ENCODE measurements at places on chromosomes 6 and 20.

DNA sequence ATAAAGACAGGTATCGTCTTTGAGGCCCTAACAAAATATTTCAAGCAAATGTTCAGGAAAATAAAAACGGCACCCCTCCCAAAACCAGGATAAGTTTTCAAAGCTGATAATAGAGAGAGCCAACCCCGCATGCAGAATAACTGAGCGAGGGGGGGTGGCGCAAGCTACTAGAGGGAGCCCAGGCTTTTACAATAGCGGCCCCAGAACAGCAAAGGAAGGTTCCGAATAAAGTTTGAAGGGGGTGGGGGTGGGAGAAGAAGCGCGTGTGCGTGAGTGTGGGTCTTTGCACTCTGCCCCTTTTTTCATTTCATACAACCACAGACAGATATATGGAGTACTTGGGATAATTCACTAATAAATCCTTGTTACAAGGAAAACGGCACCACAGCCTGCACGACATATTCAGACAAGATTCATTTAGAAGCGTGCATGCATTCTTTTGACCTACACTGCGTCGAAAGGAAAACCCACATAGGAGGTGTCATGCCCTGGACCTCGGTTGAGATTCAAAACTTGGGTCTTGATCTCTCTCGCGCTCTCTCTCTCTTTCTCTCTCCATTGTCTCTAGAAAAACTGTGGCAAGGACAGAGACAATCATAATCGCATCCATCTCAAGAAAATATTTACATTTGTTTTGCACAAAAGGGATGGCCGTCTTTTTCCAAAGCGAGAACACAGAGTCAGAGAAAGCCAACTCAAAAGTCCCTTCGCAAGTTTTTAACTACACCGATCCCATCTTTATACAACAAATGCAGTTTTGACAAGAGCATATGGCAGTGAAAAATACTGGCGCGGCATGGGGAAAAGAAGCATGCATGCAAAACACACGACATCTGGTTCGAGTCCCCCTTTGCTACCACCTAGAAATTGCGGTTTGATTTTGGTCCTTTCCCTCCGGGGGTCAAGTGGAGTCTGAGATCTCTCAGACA lies 1.6 kb downstream of the OLIG3 start:
- no peak for DNase-seq

- no peak for DNase-seq
Observed at GRCh38 chr6:118876198-118876597, 17.8 kb upstream of the ASF1A start.

DNA sequence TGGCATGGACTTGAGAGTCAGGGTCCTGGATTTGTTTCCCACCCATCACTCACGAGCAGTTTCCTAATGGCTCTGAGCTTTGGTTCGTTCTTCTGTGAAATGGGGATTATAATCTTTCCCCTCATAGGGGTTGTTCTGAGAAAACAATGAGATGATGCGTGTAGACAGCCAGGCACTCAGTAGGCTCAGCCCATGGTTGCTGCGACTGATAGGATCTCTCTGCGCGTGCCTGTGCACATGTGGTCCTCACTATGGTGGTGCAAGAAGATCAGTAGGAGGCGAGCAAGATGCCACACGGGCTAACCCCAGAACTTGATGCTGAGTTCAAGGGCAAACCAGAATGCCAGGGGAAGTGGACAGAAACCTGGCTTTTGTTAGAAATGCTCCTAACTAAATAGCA lies 153.5 kb upstream of the KCNG1 start:
- DNase-seq: no peak

GRCh38 chr6:28974505-28974904 lies 30.6 kb downstream of the ZNF311 start:
- DNase-seq: no peak

DNA sequence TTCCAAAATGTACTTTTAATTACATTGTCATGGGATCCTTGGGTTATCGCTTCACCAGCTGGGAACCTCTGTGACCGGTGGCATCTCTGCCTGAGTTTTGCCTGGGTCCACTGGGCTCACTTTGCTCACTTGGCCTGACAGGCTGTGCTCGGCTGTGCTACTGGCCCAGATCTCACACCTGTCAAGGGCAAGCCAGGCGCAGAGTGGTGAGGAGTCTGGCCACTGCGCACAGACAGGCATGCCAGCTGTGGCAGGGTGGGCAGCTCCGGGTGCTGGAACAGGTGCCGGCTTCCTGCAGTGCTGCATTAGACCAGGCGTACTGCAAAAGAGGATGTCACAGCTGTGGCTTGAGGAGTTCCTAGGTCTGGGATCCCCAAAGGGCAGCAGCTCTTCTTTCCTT lies 489.8 kb downstream of the TENT5A start:
- no peak for DNase-seq

GRCh38 chr6:110563711-110564110 lies 87.3 kb upstream of the SLC22A16 start:
- DNase-seq: no peak

- no peak for DNase-seq
Observed at GRCh38 chr20:57699395-57699794, 10.4 kb downstream of the PMEPA1 start.

GRCh38 chr20:13700761-13701160 lies 62.0 kb upstream of the TASP1 start:
- no peak for DNase-seq

- no peak for DNase-seq
Observed at GRCh38 chr6:130888246-130888645, 61.0 kb downstream of the SMLR1 start.

DNA sequence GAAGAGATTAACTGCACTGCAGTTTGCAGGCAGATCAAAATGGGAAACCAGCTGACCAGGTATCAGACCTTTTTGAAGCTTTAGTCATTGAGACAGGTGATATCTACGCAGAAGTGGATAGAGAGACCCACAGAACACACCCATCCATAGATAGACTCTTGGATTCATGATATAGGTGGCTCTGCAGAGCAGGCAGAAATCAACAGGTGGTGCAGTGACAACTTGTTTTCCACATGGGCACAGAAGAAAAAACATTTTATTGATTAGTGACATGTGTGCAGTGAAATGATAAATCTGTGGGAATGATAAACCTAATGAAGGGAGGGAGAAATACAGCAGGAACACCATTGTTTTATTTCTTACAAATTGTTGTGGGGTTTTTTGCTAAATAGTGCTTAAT lies 45.2 kb downstream of the NUDT3 start:
- no peak for DNase-seq

GRCh38 chr6:2126351-2126750 lies 119.1 kb downstream of the GMDS start:
- no peak for DNase-seq

DNA sequence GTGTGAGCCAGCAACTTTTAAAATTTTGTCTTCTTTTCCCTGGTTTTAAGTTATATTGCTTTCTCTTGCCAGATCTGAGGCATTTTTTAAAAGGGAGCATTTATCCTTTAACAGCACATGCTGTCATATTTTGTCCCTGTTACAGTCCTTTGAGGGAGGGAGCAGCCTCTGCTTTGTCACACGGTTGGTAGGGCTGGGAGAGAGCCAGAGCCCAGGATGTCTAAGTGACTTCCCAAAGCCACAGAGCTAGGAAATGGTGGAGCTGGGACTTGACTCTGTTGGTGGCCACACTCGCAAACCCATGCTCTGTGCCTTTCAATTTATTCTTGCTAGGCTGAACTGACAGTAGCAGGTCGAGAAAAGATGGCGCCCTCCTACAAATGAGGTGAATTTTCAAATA lies 80.4 kb upstream of the IYD start:
- no peak for DNase-seq

- DNase-seq: no peak
Observed at GRCh38 chr6:6920987-6921313, 186.8 kb upstream of the RREB1 start.

DNA sequence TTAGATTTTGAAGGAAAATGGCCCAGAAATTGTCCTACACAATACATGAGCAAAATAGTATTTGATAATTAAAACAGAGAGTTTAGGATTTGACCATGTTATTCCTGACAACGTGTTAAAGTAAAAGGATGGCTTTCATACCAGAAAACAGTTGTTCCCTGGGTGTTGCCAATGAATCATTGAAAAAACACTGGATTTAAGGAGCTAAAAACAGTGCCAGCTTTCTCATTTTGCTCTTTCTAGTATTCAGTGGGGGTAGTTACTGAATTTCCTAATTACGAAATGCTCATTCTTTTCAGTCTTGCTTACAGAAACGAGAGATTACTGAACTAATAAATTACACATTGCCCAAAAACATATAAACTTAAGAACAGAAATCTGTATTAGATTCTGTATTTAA lies 26.6 kb upstream of the SNAP91 start:
- DNase-seq: no peak

DNA sequence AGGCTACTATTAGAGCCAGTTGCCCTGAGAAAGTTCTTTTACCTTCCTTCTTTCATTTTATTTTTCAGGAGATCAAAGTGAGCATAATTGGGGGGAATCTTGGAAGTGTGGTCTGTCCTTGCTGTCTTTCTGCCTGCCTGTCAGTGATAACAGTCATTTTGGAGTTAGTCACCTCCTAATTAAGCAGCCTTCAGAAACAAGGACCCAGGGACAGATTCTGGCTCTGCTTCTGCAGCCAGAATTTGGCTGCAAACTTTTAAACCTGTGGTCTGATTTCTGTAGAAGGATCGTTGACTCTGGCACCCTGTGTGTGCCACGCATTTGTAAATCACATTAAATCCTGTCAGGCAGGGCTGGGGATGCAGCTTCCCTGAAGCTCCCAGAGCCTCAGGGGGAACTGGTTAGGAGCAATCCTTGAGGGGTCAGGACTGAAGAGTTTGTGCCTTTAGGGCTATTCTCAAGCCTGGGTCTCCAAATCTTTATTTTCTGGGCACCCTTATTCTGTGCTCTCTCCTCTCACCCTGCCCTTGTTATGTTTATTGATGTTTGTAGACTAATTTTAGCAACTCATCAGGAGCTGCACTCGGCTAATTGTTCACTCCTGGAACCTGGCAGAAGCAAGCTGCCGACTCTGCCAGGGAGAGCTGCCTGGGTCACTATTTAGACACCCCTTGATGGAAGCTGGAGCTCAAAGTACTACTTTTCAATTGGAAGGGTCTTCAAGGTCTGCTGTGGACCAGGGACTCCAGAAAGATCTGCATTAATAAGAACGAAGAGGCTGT lies 6.8 kb downstream of the NOX3 start:
- no peak for DNase-seq

DNA sequence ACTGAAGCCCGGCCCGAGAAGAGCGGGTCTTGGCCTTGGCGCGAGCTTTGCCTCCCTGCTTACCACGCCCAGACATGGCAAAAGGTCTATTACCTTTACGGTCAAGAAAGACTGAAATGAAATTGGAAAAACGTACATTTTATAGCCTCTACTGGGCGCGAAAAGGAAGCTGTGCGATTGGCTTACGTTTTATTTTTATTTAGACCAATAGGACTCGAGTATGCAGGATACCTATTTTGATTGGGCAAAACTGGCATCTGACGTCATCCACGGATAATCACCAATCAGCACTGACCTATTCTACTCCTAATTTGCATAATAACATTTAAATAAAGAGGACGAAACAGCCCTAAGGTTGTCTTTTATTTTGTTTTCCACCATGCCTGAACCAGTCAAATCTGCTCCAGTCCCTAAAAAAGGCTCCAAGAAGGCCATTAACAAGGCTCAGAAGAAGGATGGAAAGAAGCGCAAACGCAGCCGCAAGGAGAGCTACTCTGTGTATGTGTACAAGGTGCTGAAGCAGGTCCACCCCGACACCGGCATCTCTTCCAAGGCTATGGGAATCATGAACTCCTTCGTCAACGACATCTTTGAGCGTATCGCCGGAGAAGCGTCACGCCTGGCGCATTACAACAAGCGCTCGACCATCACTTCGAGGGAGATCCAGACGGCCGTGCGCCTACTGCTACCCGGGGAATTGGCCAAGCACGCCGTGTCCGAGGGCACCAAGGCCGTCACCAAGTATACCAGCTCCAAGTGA lies 97.4 kb downstream of the OR2B2 start:
- peak; percentile 65 for DNase-seq

- no peak for DNase-seq
Observed at GRCh38 chr6:131290955-131291354, 155.7 kb downstream of the AKAP7 start.

DNA sequence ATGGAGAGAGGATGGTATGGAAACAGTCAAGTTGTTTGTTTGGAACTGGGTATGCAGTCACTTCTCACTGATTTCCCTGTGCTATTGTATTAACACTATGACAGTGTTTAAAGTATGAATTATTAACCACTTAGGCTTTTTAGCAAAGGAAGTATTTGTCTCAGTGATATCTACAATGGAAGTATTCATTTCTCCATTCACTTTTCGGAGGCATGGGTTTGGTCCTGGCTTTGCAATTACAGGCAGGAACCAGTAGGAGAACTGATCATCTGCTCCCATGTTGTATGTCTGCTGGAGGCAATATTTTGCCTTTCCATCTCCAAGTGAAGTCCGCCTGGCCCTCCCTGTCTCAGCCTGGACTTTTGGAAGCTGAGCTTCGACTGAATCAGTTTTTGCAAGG lies 30.6 kb upstream of the EXOC2 start:
- no peak for DNase-seq

DNA sequence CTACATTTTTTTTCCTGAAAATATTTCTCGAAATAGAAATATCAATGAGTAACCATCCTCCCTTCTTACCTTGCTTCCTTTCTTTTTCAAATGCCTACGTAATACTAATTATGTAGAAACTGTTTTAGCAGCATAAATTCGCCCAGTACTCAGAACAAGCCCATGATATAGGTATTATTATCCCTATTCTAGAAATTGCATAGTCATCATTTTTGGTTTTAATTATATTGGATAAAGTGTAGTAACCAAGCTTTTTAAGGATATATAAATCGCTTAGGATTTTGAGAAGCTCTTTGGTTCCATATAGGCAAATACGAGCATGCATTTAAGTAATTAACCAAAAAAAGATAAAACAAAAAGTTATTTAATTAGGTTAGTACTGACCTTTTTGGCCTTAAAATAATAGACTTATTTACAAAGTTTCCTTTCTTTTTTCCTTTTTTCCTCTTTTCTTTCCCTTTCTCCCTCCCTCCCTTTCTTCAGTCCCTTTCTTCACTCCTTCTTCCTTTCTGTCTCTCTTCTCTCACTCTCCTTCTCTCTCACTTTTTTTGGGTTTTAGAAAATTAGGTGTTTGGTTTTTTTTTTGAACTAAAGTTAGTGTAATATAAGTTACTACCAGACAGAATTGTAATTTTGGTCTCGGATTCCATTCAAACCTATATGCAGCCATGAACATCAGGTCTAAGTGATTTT lies 457.7 kb downstream of the RFPL4B start:
- no peak for DNase-seq

DNA sequence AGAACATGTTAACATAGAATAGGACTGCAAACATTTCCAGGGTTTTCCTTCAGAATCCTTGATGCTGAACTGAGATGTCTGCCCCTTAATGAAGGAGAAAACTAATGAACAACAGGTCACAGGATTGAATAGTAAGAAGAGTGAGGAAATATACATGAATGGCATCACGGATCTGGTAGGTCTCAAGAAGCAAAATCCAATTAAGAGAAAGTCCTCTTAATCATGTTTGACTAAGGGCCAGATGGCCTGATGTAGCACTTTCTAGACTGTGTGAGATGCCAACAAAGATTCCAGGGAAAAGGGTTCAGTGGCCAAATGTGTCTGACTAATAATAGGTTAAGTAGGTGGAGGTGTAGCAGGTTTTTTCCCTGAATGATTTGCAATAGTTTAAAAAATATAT lies 13.7 kb upstream of the SHPRH start:
- DNase-seq: no peak

All from ovary (tissue), 10 donors.